CD8-positive, alpha-beta memory T cell (primary cell): ENCODE measurements at places on chromosomes 4 and X.

- H3K4me3 ChIP-seq = no peak overlapping the region
- DNase-seq = no peak
- H3K27ac ChIP-seq = no peak overlapping the region
- no peaks in the 10 kb centered on the region for H3K4me1 ChIP-seq
These were observed 44.2 kb upstream of the ADAM29 start for GRCh38 chr4:174873931-174874330.

DNA sequence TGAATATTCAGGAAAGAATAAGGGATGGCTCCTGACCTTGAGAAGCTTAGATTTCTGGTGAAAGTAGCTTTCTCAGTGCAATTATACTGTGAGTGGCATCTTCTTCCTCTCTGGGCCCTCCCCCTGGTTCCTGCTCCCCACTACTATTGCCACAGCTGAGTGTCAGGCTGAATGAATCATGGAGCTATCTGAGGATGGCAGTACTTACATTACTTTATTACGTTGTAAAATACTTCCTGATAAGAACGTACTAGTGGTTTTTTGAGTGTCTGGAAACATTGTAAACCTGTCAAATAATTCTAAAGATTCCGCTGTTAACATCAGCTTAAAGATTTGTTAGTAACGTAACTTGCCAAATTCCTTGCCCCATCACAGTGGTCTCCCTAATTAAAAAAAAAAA, 36.2 kb downstream of the ARHGAP10 start:
- H3K27ac ChIP-seq = no peak overlapping the region
- H3K36me3 ChIP-seq = no peaks in the 10 kb centered on the region
- DNase-seq = no peak

- no peak for DNase-seq
- H3K27me3 ChIP-seq = no peaks in the 10 kb centered on the region
- no peak overlapping the region for H3K4me3 ChIP-seq
These were observed 82.9 kb downstream of the NFKB1 start for GRCh38 chr4:102584091-102584490.

DNA sequence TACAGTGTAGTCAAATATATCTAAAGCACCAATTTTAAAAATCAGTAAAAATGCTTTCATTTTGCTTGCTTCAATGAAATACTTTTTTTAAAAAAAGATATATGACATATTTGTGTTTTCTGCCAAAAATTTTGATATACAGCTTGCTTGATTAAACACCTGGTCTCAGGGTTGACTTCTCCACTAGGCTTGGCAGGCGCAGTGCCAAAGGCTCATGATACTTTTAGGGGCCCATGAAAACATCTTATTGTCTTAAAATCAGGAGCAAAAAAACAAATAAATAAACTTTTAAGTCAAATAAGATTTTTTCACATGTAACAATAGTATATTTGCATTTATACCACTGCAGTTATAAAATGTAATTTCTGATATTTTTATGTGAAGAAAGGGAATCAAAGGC, 95.6 kb downstream of the ADGRA3 start:
- DNase-seq = no peak
- no peaks in the 10 kb centered on the region for H3K36me3 ChIP-seq
- H3K4me1 ChIP-seq = no peaks in the 10 kb centered on the region

- H3K4me1 ChIP-seq = no peaks in the 10 kb centered on the region
- H3K27ac ChIP-seq = no peak overlapping the region
- no peaks in the 10 kb centered on the region for H3K36me3 ChIP-seq
- DNase-seq = no peak
- H3K4me3 ChIP-seq = no peak overlapping the region
- no peaks in the 10 kb centered on the region for H3K27me3 ChIP-seq
These were observed 106.0 kb upstream of the LRPAP1 start for GRCh38 chr4:3638080-3638795.

- H3K36me3 ChIP-seq = no peaks in the 10 kb centered on the region
- H3K27me3 ChIP-seq = no peaks in the 10 kb centered on the region
- peak overlapping the region; percentile 51 for H3K27ac ChIP-seq
- peaks cover 20% of the 10 kb centered on the region for H3K4me1 ChIP-seq
- no peak for DNase-seq
These were observed 25.7 kb upstream of the BCORL1 start for GRCh38 chrX:129956765-129957164.

- no peak for DNase-seq
- H3K27ac ChIP-seq = no peak overlapping the region
- no peak overlapping the region for H3K4me3 ChIP-seq
- peaks cover 5% of the 10 kb centered on the region for H3K4me1 ChIP-seq
- no peaks in the 10 kb centered on the region for H3K27me3 ChIP-seq
- H3K36me3 ChIP-seq = no peaks in the 10 kb centered on the region
These were observed 11.9 kb downstream of the BLOC1S4 start for GRCh38 chr4:6727943-6728250.

- no peaks in the 10 kb centered on the region for H3K36me3 ChIP-seq
- H3K27me3 ChIP-seq = no peaks in the 10 kb centered on the region
- H3K4me3 ChIP-seq = no peak overlapping the region
These were observed 55.0 kb upstream of the PRDM5 start for GRCh38 chr4:120977435-120977997.

DNA sequence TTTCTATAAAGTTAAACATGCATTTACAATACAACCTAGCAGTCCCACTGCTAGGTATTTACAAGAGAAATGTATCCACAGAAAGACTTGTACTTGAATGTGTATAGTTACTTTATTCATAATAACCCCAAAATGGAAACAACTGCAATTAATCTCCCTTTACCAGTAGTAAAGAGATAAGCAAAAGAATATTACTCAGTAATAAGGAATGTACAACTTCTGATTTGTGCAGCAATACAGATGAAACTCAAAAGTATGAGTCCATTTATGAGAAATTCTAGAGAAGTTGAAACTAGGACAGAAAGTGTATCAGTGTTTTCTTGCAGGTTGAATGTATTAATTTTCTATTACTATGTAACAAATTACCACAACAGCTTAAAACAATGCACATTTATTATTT, 15.2 kb downstream of the USP53 start:
- no peak overlapping the region for H3K4me3 ChIP-seq
- no peaks in the 10 kb centered on the region for H3K27me3 ChIP-seq
- DNase-seq = no peak
- no peaks in the 10 kb centered on the region for H3K36me3 ChIP-seq
- H3K27ac ChIP-seq = no peak overlapping the region
- no peaks in the 10 kb centered on the region for H3K4me1 ChIP-seq

- H3K27ac ChIP-seq = no peak overlapping the region
- DNase-seq = no peak
- no peaks in the 10 kb centered on the region for H3K36me3 ChIP-seq
- H3K4me3 ChIP-seq = no peak overlapping the region
- no peaks in the 10 kb centered on the region for H3K27me3 ChIP-seq
These were observed 123.9 kb upstream of the ACSL4 start for GRCh38 chrX:109856974-109857373.

DNA sequence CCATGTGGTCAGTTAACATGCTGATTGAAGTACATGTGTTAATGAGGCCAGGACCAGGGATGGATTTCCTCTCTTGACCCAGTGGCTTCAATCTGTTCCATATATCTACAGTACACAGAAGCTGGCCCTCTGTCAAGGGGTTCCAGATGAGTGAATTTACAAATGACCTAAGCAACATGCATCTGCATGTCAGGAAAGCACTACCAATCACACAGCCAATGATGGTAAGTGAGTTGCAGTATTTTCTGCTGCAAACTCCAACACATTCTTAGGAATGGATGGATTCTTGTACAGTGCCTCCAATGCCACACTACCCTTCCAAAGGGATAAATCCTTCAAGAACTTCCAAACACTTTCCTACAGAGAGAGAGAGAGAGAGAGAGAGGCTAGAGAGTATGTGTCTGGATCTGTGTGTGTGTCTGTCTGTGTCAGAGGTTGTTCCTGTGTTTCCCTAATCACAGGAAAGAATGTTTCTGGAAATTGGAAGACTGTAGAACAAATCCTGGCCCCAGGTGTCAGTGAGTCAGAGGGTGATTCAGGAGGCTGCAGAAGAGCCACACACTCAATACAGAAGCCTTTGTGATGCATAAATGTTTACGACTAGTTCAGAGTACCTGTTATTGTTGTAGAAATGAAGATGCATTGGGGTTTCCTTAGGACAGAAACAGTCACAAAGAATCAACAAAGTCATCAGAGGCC, 107.5 kb downstream of the GUCY2F start:
- no peak overlapping the region for H3K4me3 ChIP-seq
- no peak for DNase-seq
- no peak overlapping the region for H3K27ac ChIP-seq
- H3K4me1 ChIP-seq = no peaks in the 10 kb centered on the region
- H3K36me3 ChIP-seq = no peaks in the 10 kb centered on the region

DNA sequence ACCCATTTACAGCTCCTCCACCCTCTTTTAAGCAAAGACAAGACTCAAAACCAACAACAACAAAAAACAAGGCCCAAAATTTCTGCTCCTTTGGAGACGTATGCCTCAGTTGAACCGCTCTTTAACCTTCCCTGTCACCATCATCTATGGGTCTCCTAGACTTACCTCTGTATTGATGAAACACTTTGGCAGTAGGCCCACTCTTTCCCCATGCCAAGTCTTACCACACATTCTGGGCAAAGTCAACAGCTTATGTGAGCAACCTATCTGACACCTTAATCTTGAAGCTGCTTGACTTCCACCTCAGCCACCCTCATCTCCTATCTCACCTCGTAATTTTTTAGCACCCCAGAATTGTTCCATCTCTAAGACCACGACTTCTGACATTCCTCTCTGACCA, 99.7 kb upstream of the CXorf66 start:
- H3K4me3 ChIP-seq = no peak overlapping the region
- H3K4me1 ChIP-seq = no peaks in the 10 kb centered on the region
- H3K36me3 ChIP-seq = no peaks in the 10 kb centered on the region
- no peaks in the 10 kb centered on the region for H3K27me3 ChIP-seq

DNA sequence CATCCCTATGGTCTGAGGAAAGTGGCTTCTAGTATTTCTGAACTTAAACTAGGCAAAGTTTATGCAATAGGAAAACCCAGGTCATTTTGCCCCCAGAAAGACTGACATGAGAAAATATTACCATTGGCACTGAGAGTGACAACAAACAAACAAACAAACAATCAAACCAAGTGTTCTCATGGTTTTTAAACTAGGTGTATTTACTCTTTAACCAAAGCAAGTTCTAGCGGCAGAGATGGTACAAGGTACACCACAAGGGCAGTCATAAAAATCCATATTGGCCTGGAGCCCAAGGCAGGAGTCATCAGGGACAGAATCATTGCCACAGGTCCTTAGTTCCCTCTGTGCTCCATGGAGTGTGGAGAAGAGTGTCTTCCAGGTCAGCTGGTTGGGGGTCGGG, 26.0 kb upstream of the ENPEP start:
- no peak overlapping the region for H3K4me3 ChIP-seq
- no peaks in the 10 kb centered on the region for H3K36me3 ChIP-seq
- no peak overlapping the region for H3K27ac ChIP-seq
- no peaks in the 10 kb centered on the region for H3K4me1 ChIP-seq
- no peak for DNase-seq

DNA sequence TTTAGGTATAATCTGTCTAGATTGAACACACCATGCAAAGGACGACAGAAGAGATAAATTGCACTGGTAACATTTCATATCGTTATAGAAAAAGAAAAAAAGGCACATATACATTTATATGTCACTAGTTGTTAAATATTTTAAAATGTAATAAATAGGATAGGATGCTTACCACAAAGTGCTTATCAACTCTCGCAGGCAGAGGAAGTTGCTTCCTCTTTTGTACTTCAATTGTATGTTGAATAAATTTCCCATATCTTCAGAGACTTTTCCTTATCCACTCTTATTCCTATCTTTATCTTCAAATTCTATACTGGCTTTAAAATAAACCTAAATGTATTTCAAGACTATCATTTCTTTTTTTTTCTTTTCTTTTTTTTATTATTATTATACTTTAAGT, 163.3 kb upstream of the SPOCK3 start:
- H3K27me3 ChIP-seq = no peaks in the 10 kb centered on the region
- H3K4me3 ChIP-seq = no peak overlapping the region
- H3K4me1 ChIP-seq = no peaks in the 10 kb centered on the region
- H3K27ac ChIP-seq = no peak overlapping the region
- no peaks in the 10 kb centered on the region for H3K36me3 ChIP-seq

GRCh38 chrX:44889824-44890223, 16.8 kb downstream of the KDM6A start:
- DNase-seq = no peak
- H3K36me3 ChIP-seq = no peaks in the 10 kb centered on the region
- H3K27ac ChIP-seq = no peak overlapping the region

GRCh38 chr4:86184901-86185285, 175.0 kb downstream of the MAPK10 start:
- no peaks in the 10 kb centered on the region for H3K27me3 ChIP-seq
- no peak for DNase-seq
- H3K4me3 ChIP-seq = no peak overlapping the region

- H3K36me3 ChIP-seq = no peaks in the 10 kb centered on the region
- DNase-seq = no peak
- no peak overlapping the region for H3K4me3 ChIP-seq
- no peaks in the 10 kb centered on the region for H3K27me3 ChIP-seq
These were observed 735.8 kb upstream of the ATOH1 start for GRCh38 chr4:93092765-93093164.

GRCh38 chr4:87038837-87039615, 104.2 kb downstream of the AFF1 start:
- H3K27me3 ChIP-seq = no peaks in the 10 kb centered on the region
- no peak overlapping the region for H3K4me3 ChIP-seq
- peaks cover 42% of the 10 kb centered on the region for H3K4me1 ChIP-seq
- H3K36me3 ChIP-seq = no peaks in the 10 kb centered on the region

DNA sequence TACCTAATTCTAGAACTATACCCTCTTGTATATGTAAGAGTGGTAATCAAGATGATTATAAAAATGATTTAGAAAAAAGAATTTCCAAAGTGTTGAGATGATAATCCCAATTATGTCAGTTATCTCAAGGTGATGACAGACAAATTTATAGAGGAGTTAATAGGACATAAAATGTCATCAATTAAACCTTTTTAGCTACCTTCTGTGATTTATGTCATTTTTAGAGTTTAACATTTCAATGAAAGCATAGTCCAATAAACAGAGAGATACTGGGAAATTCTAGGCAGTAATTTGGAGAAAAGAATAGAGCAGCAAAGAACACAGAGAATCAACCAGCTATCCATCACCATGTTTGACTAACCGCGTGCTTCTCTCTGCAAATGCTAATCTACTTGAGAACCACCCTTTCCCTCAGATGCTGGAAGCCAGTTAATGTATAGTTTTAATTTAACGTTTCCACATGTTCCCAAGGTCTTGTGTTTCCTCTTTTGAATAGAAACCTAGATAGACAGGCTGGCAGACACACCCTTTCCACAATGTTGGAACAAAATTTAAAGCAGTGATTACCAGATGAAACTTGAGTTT, 433.1 kb upstream of the FAM241A start:
- H3K36me3 ChIP-seq = no peaks in the 10 kb centered on the region
- no peak for DNase-seq
- no peak overlapping the region for H3K4me3 ChIP-seq
- no peak overlapping the region for H3K27ac ChIP-seq

- H3K36me3 ChIP-seq = no peaks in the 10 kb centered on the region
- H3K4me3 ChIP-seq = no peak overlapping the region
- H3K27me3 ChIP-seq = no peaks in the 10 kb centered on the region
- DNase-seq = no peak
- no peaks in the 10 kb centered on the region for H3K4me1 ChIP-seq
These were observed 11.2 kb downstream of the IRAK1 start for GRCh38 chrX:154008521-154008920.

- no peaks in the 10 kb centered on the region for H3K27me3 ChIP-seq
- no peaks in the 10 kb centered on the region for H3K36me3 ChIP-seq
- H3K27ac ChIP-seq = no peak overlapping the region
- no peak for DNase-seq
- no peaks in the 10 kb centered on the region for H3K4me1 ChIP-seq
These were observed 51.8 kb upstream of the TRAM1L1 start for GRCh38 chr4:117137145-117137544.
